ENCODE measurements at places on chromosomes 2 and 18.

DNA sequence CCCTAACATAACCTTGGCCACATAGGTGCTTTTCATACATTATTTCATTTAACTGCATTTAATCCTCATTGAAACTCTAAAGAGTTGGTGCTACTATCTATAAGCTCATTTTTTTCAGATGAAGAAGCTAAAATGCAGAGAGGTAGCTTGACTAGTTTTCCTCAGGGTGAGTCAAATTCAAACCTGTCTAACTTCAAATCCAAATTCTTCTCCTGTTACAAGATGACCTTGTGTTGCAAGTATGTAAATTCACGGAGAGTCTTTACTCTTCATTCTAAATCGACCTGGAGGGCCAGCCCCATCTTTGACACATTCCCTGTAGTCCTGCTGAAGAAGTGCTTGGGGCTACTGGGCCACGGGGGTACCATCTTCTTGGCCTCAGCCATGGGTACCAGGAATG is 8.2 kb upstream of the SETBP1 start:
- no peak for DNase-seq

GRCh38 chr2:144675731-144676130 is 155.8 kb upstream of the ZEB2 start:
- DNase-seq: no peak

- DNase-seq: peak; percentile 56
Measured at GRCh38 chr2:209423562-209424198, at the start of gene MAP2. Gene MAP2 (plus strand): TSS chr2:209424047. CDS start chr2:209653171, 229,124 bp downstream.

- no peak for DNase-seq
Measured at GRCh38 chr18:59311631-59312030, 6.8 kb downstream of the CPLX4 start.

DNA sequence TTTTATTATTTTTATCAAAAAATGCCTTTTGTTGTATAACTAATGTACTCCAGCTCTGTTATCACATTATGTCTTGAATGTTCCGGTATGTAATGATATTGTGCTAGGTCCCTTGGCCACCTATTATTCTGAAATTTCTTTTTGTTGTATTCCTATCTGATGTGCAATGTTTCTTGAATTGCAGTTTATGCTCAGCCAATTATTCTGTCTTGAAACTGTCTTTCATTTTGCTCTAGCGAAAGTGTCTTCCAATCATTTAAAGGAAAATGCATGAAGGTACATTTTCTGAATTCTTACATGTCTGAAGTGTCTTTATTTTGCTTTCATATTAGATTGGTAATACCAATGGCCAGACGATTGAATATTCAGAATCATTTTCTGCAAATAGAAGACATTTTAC is 277.5 kb downstream of the SPAG16 start:
- DNase-seq: no peak

GRCh38 chr2:49935449-49935848 is 781.1 kb upstream of the FSHR start:
- no peak for DNase-seq
